Activated CD4-positive, alpha-beta T cell treated with anti-CD3 and anti-CD28 coated beads, Interleukin-2, amount 10 ng/mL, durations not matched to agents 7 days and 5 days (primary cell): ENCODE measurements at places on chromosomes 6 and 20. TPM values are rescaled to one million over a fixed set of nuclear protein-coding genes. Genes with fewer than 3 reads are reported as not detected.

TRIM10 gene
- not detected for total RNA-seq

MATN4 gene
- 0.17 TPM for total RNA-seq

DDX43 gene
- 1.7 TPM for total RNA-seq

TREML2 gene
- total RNA-seq: 22.9 TPM

PRPF6 gene
- 67.1 TPM for total RNA-seq

TSBP1 gene
- total RNA-seq: not detected

GNMT gene
- total RNA-seq: 1.1 TPM

KCTD20 gene
- 49.8 TPM for total RNA-seq

PBOV1 gene
- total RNA-seq: not detected

TPD52L1 gene
- not detected for total RNA-seq

NHLRC1 gene
- total RNA-seq: not detected

TAAR1 gene
- not detected for total RNA-seq

SLC4A11 gene
- total RNA-seq: 0.50 TPM

NKAIN2 gene
- not detected for total RNA-seq

SIRPA gene
- total RNA-seq: not detected

RAET1E gene
- total RNA-seq: not detected

ARMH2 gene
- total RNA-seq: 1.8 TPM

PLA2G7 gene
- total RNA-seq: not detected

PNLDC1 gene
- total RNA-seq: 0.30 TPM

DEFB123 gene
- not detected for total RNA-seq

IL17A gene
- 0.82 TPM for total RNA-seq

LAMA2 gene
- total RNA-seq: 0.05 TPM

TFEB gene
- total RNA-seq: 9.7 TPM

AVP gene
- not detected for total RNA-seq

SMAP1 gene
- 62.0 TPM for total RNA-seq

LST1 gene
- 36.8 TPM for total RNA-seq

HMGCLL1 gene
- total RNA-seq: not detected

AK9 gene
- 3.4 TPM for total RNA-seq

CST4 gene
- not detected for total RNA-seq

SULF2 gene
- total RNA-seq: 0.69 TPM

ADGRF5 gene
- not detected for total RNA-seq

LTB gene
- total RNA-seq: 585 TPM

RSPO3 gene
- total RNA-seq: not detected

HLA-DRB5 gene
- 27.9 TPM for total RNA-seq

PLTP gene
- total RNA-seq: 0.81 TPM

UBD gene
- 0.37 TPM for total RNA-seq

OR2J2 gene
- total RNA-seq: not detected

IMPG1 gene
- total RNA-seq: not detected

DPPA5 gene
- total RNA-seq: not detected

RPP21 gene
- total RNA-seq: 42.7 TPM
